ENCODE measurements at places on chromosomes 11 and 22. TPM values are rescaled to one million over a fixed set of nuclear protein-coding genes. Genes with fewer than 3 reads are reported as not detected.
A peak's percentile ranks its signal among the peaks of the same experiment; 100 is the strongest.

- no peaks in the 10 kb centered on the region for H3K4me1 ChIP-seq
- H3K27ac ChIP-seq: no peak overlapping the region
- no peak for DNase-seq
- H3K36me3 ChIP-seq: peaks cover 43% of the 10 kb centered on the region
- H3K27me3 ChIP-seq: peaks cover 5% of the 10 kb centered on the region
These were observed 1.2 kb downstream of the NXPE2 start for GRCh38 chr11:114679505-114679904.

DNA sequence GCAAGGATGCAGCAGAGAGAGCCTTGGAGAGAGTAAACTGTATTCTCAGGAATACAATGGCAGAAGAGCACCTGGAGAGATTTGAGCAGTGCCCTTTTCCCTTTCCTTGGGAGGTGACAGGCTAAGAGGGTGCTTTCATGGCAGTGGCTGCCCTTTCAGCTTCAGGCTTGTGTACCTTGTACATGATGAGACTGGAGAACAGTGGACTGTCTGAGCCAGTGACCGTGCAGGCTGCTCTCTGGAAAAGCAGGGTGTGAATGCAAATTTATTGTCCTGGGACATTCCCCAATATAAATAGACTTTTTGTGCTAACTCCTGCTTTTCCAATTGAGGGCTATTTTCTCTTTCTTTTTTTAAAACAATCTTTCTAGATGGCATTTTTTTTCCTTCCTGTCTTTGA, 99.3 kb downstream of the TRIM44 start:
- DNase-seq: no peak
- peaks cover 17% of the 10 kb centered on the region for H3K4me1 ChIP-seq
- no peaks in the 10 kb centered on the region for H3K36me3 ChIP-seq
- H3K27me3 ChIP-seq: no peaks in the 10 kb centered on the region
- no peak overlapping the region for H3K27ac ChIP-seq
- no peak overlapping the region for H3K4me3 ChIP-seq

Gene OR52I1
- total RNA-seq: not detected

Gene OR52H1
- not detected for total RNA-seq

GRCh38 chr22:37340331-37341262, 58.3 kb downstream of the CYTH4 start:
- peaks cover 38% of the 10 kb centered on the region for H3K4me1 ChIP-seq
- no peaks in the 10 kb centered on the region for H3K36me3 ChIP-seq
- H3K4me3 ChIP-seq: peak overlapping the region; percentile 35
- DNase-seq: no peak
- peaks cover 18% of the 10 kb centered on the region for H3K27me3 ChIP-seq
- no peak overlapping the region for H3K27ac ChIP-seq

DNA sequence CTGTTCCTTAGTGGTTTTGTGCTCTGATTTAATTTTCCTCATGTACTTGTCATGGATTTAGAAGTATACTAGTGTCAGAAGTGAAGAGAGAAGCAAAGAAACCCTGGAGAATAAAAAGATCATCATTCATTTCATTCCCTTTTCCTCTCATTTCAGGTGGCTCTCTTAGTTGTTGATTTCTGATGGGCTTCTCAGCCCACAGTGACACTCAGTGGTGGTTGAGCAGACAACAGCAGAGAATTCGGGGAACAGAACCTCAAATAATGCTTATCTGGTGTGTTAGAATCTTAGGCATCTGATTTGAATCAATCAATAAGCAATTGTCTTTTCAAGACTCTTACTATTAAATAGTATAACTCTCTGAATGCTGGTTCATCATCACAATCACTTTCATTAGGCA, 1289.4 kb downstream of the FAM181B start:
- H3K27ac ChIP-seq: no peak overlapping the region
- H3K36me3 ChIP-seq: peaks cover 13% of the 10 kb centered on the region
- H3K27me3 ChIP-seq: no peaks in the 10 kb centered on the region
- no peak overlapping the region for H3K4me3 ChIP-seq
- H3K4me1 ChIP-seq: no peaks in the 10 kb centered on the region

GRCh38 chr11:15434529-15434928, 319.8 kb downstream of the INSC start:
- H3K27ac ChIP-seq: no peak overlapping the region
- H3K4me1 ChIP-seq: no peaks in the 10 kb centered on the region
- H3K27me3 ChIP-seq: no peaks in the 10 kb centered on the region
- DNase-seq: no peak
- H3K4me3 ChIP-seq: no peak overlapping the region

Gene RAG2
- not detected for total RNA-seq

Gene PTPRCAP
- 4.0 TPM for total RNA-seq

DNA sequence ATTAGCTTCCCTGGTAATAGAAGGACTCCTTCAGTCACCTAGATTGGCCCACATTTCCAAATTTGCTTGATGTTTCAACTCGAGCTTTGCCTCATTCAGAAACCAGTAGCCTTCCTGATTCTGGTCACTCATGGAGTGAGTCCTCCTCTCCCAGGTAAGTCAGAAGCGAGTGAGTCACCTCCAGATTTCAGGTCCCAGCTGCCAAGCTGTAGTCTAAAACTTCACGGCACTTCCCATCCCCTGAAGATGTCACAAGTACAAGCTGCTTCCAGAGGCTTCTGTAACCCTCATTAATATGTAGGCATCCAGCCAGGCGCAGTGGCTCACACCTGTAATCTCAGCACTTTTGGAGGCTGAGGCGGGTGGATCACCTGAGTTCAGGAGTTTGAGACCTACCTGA, 23.5 kb downstream of the ARHGAP8 start:
- DNase-seq: no peak
- no peaks in the 10 kb centered on the region for H3K27me3 ChIP-seq
- H3K36me3 ChIP-seq: peaks cover 12% of the 10 kb centered on the region
- peak overlapping the region; percentile 63 for H3K27ac ChIP-seq
- H3K4me3 ChIP-seq: no peak overlapping the region
- peaks cover 17% of the 10 kb centered on the region for H3K4me1 ChIP-seq

Gene MUC5AC
- total RNA-seq: not detected

Data from WTC11 (cell line).